ENCODE measurements at places on chromosomes 6 and 20.

DNA sequence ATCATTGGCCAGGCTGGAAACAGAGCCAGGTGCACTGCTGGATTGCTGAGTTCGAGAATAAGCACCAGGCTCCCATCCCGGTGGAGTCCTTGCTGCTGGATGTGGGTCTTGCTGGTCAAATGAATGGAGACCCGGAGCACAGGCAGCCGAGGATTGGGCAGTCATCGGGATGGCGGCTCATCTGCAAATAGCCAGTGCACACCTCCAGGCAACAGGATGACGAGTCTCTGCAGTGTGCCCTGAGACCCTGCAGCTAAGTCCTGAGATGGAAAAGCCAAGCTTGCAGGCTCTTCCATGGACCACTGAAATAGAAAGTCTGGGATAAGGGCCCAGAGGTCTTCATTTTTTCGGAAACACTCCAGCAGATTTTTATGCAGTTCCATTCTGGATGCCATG, 143.5 kb downstream of the WDR27 start:
- DNase-seq, result no peak

DNA sequence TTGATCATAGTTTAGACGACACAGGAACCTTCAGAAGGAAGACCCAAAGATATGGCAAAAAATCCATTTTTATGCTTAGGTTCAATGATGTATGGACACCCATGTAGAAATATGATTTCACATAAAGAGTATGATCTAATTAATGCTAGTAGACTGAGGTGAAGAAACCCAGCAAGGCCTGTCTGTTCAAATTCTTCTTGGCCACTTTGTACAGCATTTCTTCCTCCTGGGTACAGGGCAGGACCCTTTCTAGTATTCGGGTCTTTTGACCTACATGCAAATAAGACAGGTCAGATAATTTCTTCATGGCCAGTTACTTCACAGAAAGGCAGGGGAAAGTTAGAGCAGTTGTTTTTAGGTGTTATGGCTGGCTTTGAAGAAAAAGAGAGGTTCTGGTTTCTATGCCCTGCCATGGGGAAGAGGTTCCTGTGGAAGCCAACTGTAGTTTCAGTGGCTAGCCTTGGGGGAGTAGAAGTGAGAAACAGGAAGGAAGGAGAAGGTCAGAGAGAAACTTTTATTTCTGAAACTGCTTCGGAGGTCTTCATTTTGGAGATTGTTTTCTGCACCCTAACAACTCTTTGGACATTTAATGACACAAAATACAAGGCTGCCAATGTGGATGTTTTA, 208.3 kb downstream of the PTPRK start:
- no peak for DNase-seq

DNA sequence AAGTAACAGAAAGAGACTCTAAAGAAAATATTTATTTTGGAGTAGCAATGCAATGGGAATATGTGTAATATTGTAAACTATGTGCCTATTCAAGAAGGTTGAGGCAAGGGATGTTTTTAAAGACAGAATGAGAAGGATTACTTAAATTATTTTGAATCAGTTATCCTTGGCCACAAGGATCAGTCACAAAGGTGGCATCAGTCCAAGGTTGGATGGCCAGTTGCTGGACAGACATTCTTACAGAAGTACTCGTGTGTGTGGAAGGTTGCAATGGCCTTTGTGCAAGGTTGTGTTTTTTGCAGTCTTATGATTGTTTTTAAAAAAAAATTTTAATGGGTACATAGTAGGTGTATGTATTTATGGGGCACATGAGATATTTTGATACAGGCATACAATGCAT, 2.0 kb downstream of the QRSL1 start:
- no peak for DNase-seq

DNA sequence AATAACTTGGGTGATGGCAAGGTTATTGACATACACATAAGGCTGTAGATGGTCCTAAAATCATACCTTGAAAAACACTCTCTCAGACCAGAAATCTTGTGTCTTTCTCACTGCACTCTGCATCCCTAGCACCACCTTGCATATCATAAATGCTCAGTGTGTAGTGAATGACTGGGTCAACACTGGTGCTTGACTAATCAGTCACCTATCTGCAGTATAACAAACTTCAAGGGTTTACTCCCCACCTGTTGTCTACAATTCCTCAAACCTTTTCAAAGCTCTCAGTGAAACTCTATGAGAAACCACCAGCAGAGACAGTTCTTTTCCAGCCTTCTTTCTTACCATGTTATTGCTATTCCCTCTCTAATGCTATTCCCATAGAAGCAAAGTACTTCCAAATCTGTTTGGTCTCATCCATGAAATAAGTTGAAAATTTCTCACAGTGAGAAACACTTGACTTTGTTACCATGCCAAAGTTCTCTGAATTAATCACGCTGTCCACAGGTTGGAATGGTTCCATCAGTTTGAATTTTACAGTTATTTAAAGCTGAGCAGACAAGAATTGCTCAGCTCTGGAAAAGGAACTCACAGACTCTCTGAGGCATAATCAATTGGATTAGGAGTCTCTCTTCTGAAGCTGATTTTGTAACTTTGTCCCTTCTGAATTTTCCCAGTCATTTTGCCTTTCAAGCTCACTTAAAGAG, 104.8 kb upstream of the EYA4 start:
- DNase-seq, result no peak

GRCh38 chr6:13362412-13362811, 34.1 kb upstream of the TBC1D7 start:
- DNase-seq, result no peak

- DNase-seq, result no peak
Observed at GRCh38 chr20:52242237-52243230, 51.0 kb upstream of the ZFP64 start.
